ENCODE measurements at places on chromosomes 1 and 21.

DNA sequence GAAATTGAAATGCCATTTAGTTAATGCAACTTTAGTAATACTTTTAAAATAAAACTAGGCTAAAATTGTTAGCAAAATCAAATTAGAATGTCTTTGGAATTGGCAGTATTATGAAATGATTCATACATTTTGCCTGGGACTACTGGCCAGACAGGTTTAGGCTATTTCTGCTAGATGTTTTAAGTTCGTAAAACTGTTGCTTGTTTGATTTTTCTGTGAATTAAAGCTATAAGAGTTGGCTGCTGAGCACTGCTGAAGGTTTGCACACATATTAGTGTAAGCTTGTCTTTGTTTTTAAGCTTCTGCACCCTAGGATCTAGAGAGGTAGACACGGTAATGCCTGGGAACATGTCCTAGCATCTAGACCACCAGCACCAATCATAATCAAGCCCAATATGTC is 1094.6 kb upstream of the ADGRL4 start:
- no peak for DNase-seq

- no peak for DNase-seq
Measured at GRCh38 chr1:67005068-67005467, 48.9 kb downstream of the SLC35D1 start.

DNA sequence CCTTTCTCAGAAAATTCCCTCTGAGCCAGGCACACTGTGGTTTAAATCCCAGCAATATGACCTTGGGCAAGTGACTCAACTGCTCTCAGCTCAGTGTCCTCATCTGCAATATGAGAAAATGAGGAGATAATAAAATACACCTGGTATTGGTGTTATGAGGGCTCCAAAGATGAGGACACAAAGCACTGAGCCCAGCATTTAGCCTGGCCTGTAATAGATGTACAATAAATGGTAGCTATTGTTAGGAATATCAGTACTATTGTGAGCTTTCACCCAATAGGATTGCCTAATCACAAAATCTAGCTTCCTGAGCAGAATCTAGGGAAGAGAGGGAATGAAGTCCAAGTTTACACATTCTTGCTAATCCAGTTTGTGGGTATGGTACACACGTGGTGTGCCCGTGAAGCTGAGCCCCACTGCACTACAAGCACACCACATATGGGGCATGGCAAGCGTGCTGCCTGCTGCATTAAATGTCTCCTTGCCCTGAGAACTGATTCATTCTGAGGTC is 24.3 kb upstream of the SLC30A1 start:
- no peak for DNase-seq

GRCh38 chr1:233647636-233648035 is 33.7 kb downstream of the KCNK1 start:
- no peak for DNase-seq

- DNase-seq = no peak
Measured at GRCh38 chr1:237959838-237960237, 69.1 kb upstream of the ZP4 start.

DNA sequence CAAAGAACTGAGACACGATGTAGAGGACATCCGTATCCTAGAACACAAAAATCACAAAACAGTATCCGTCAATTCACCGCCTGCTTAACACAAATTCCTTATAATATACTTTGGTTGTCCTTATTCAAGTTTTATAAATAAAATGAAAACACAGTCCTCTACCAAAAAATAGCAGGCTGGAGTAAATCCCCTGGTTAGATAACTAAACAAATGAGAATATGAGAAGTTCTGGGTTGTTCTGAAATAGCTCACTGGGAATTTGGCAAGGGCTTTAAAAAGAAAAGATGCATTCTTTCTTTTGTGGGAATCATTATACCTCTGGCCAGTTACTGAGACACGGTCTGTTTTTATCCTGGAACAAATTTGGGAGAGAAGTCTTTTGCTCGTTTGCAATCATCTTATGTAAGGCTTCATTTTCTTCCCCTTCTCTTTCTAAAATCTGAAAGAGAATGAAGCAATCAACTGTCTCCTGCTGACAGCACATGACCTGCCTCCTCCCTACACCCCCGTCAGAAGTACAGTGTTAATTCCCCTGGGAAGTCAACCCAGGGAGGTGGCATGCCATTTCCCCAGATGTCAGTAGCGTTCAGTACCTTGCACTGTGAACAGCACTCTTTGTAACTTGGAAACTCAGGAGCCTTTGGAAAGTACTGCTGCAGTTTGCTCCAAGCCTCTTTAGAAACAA is 37.1 kb upstream of the RAP1GAP start:
- no peak for DNase-seq

DNA sequence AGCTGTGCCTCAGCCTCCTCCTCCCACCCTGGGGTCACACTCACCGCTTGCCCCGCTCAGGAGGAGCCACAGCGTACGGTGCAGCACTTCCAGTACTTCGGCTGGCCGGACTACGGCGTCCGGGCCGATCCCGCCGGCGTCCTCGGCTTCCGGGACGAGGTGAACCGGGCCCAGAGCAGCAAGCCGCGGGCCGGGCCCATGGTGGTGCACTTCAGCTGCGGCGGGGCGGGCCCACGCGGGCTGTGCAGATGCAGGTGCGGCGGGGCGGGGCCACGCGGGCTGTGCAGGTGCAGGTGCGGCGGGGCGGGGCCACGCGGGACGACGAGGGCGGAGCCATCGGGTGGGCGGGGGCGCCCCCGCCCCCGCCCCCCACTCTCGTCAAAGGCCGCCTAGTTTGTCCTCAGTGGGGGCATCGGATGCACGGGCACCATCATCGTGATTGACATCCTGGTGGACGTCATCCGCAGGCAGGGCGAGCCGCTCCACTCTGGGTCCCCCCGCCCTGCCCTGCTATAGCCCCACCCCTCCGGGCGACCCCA is 5.5 kb downstream of the RNF223 start:
- no peak for DNase-seq

- DNase-seq = no peak
Measured at GRCh38 chr1:210378736-210379135, 50.0 kb downstream of the HHAT start.

DNA sequence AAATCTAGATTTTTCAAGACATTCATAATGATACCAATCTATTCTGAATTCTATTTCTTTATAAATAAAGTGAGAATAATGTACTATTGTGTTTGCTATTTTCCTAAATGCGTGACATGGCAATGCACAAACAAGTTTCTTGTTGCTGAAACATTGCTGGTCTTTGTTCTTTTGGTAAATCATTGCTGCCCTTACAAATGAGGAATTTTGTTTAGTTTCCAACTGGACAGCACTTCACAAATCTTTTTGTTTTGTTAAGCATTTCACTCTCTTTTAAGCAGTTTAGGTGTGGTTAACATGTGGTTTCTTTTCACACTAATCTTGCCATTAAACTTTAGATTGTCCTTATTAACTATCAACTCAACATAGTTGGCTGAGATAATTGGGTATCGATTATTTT is 94.6 kb downstream of the LRRC7 start:
- DNase-seq = no peak
